ENCODE measurements at places on chromosomes 11 and 22.

DNA sequence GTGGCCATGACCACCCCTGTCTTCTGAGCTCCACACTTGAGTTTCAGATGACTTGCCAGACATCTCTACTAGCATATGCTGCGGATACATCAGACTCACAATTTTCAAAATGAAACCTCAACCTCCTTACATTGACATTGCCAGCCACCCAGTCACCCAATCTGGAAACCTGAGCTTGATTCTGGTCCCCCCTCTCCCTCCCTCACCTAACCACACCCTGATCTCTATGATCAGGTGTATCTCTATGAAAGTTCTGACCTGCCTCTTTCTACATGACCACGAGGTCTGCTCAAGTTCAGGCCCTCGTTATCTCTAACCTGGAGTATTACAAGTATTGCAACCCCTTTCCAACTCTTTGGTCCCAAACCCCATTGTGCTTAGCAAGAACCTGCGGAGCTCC is 254.1 kb downstream of the KIRREL3 start:
- DNase-seq, result no peak

- no peak for DNase-seq
These were observed 50.3 kb downstream of the LARGE1 start for GRCh38 chr22:33869946-33870345.

GRCh38 chr22:43566561-43567332 is 154.9 kb downstream of the MPPED1 start:
- DNase-seq, result no peak

DNA sequence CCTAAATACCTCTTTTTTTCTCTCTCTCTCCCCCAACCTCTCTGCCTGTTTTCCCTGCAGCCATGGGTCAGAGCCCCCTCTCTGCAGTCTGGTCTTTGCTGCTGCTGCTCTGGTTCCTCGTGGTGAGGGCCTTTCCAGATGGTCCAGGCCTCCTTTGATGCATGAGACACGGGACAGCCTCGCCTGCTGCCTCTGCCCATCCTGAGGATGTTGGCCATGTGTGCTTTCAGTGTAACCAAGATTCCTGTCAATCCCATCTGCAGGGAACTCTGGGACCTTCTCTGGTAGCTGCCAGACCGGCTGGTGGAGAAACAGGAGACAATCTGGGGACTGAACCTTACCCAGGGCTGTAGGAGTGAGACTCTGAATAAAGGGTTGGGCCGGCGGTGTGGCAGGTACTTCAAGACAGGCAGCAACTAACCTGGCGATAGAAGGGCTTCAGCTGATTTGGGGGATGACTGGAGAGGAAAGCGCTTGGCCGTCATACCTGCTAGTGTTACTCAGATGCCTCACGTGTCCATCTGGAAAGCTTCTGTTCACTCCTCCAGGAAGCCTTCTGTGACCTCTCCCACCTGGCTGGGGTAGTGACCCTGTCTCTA is 7.1 kb downstream of the CHRNA10 start:
- DNase-seq, result no peak

- DNase-seq, result peak; percentile 43
These were observed 478 bp downstream of the FAU start for GRCh38 chr11:65121447-65121864.

GRCh38 chr22:35409783-35410662 is 10.1 kb downstream of the MCM5 start:
- DNase-seq, result no peak

GRCh38 chr11:70203751-70204465 is 812 bp downstream of the FADD start:
- peak; percentile 89 for DNase-seq

DNA sequence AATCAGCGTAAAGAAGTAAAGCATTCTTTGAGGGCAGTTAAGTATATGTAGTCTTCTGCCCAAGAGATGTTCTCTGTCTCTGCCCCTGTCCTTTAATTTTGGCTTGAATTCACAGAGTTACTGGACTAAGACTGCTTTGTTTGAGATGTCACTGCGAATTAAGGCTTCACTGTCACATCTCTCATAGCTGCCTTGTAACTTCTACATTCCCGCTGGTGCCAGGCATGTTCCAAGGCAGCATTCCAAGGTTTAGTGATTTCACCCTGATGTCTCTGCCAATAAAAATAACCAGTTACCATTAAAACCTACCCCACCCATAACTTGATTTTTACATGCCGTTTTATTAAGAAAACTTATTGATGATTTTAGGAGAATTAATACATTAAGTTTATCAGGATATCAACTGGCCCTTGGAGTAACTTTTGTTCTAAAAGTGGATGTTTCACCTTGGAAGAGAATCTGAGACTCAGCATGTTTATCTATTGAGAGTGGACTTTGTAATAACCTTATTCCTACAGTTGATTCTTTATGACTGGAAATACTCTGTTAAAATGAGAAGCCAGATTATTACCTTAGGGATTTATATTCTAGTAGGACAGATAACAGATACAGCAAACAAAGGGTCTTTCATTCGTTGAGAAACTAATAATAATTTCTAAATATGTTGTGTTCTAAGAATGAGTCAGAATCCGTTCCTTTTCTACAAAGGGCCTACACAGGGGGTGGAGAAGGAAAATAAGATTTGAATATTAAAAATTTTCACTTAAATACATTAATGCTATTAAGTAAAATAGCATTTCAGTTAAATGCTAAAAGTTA is 110.2 kb downstream of the UVRAG start:
- no peak for DNase-seq

GRCh38 chr11:126392633-126393013 is 37.1 kb downstream of the ST3GAL4 start:
- no peak for DNase-seq

DNA sequence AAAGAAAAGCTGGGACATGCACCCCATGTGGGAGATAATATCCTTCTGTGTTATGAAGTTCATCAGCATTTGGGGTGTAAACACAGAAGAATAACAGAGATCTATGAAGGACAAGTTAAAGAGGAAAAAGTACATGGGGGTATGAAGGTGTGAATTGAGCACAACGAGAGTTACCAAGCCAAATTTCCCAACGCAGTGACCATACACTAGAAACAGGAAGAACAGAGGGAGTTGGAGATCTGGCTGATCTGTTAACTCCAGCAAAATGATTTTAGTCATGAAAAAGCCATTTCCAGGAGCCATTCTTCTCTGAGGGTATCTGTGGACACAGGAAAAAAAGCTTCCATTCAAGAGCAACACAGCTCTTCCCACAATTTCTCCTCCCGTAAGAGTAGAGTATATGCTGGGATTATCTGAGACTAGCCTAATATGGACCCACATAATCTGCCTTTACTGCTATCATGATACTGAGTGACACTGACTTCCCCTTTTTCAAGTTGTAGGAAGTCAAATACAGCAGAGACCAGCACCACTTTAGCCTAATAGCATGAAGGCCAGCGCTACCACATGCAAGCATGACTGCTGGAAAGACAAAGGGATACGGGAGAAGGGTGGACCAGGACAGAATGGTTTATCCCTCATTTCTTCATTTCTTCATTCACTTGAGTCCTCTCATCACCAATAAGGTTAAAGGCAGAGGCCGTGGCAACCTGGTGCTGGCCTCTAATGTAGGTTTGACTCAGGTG is 19.6 kb upstream of the OR8D2 start:
- DNase-seq, result no peak

GRCh38 chr11:128522943-128523518 is 64.3 kb downstream of the ETS1 start:
- DNase-seq, result peak; percentile 85

DNA sequence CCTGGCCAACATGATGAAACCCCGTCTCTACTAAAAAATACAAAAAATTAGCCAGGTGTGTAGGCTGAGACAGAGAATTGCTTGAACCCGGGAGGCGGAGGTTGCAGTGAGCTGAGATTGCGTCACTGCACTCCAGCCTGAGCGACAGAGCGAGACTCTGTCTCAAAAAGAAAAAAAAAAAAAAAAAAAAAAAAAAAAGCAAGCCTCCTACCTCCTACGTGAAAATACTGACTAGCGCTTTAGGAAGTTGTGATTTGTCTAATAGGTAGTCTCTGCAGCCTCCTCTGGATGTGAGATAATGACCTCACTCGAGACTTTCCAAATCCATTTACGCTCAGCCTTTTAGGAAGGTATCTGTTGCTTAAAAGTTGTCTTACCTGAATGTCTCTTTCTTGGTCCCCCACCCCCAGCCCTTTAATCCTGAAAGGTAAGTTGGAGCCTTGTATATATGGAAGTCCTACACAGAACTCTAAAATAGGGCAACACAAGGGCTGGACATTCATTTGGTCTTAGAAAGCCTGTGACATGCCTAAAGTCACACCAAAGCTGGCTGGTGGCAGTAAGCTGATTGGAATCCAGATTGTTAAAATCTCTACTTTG is 5.5 kb downstream of the SEPTIN3 start:
- DNase-seq, result no peak
